NCI-H2081 treated with DMSO at 0.1 percent for 48 hours (cell line): ENCODE measurements at places on chromosomes 13 and 19.

DNA sequence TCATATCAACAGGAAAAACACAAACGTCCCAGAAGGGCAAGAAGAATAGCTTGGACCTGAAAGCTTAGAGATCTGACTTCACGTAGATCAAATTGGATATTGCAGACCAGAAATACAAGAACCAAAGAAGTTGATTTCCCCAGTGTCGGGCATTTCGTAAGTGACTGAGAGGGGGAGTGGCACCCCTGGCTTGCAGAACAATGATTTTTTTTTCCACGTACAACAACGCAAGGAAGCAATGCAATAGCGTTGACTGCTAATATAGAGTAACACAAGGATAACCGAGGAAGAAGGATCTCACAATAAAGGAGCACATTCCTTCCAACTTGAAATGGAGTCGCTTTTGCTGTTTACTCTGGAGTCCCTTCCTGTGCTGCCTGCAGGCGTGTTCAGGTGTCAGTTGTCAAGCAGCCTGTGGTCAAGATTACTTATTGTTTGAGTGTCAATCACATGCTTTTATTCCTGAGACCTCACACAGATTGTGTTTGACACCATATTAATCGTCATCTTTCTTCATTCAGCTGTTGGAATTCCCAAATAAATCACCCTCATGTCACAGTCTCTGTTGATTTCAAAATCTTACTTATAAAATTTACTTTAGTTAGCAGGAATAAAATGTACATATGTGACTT is 139.4 kb downstream of the FREM2 start:
- DNase-seq, result no peak

DNA sequence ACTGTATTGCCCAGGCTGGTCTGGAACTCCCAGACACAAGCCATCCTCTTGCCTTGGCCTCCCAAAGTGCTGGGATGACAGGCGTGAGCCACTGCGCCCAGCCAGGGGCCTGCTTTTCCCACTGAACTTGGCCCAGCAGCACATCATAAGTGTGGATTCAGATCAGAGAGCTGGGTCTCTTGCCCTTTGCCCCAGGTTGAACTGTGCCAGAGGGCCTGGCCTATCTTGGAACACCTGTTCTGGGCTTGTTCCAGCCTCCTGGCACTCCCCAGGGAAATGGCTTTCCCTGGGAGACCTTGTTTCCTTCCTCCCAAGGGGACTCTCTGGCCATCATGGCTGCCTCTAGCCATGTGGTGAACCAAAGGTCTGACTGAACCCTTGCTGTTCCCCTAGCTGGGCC is 3.4 kb downstream of the CC2D1A start:
- no peak for DNase-seq

GRCh38 chr19:22882797-22883196 is 50.7 kb downstream of the ZNF723 start:
- no peak for DNase-seq

GRCh38 chr19:10661946-10662345 is 7.8 kb downstream of the ILF3 start:
- DNase-seq, result no peak

DNA sequence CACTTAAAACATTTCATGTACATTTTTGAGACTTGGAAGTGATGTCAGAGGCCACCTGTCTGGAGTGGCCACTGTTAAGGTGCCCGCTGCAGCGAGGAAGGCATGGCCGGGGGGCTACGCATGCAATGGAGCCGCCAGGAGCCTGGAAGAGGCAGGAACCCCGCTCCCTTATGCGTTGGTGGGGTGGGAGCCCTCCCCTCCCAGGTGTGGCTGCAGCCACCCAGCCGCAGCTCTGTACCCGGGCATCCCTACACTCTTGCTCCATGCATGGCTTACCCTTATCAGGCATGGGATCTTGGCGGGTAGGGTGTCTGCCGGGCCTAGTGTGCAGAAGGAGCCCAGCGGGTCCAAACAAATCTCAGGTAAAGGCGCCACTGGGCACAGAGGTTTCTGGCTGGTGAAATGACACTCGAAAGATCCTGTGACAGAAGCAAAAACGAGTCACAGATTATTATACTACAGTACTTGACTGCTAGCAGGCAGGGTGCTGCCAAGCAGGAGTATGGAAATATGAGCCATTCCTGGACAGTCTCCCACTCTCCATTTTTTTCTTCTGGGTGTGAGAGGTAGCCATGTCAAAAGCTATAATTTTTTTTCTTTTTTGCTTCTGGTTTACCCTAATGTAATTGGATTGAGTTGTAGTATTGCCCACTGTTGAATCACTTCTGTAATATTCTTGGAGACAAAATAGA is 1606.3 kb upstream of the MIR17HG start:
- DNase-seq, result no peak

DNA sequence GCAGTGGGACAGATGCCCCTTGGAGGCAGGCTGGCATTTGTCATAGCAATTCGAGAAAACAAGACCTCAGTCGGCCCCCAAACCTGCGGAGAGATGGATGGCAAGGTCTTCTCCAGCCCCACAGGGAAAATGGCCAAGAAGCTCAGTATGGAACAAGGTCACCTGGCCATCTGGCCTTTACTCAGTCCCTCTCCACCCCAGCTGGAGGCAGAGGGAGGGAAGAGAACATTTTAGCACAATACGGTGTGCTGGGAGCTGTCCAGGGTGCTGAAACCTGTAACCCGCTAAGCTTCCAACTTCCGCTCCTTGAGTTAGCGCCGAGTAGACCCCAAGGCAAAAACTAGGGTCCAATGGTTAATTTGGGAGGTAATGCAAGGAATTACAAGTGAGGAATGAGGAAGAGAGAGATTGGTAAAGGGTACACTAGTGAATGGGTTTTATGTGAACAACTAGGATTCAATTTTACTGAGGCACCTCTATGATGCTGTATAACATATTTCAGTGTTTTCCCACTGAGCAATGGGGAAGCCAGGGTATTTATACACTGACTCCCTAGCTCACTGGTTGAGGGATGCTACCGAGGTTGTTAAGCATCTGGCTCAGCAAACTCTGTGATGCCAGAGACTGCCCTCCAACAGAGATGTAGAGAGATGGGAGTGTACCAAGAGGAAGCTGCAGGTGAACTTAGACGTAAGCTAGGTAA is 64.3 kb downstream of the CACNA1A start:
- DNase-seq, result no peak

- DNase-seq, result no peak
These were observed 5.8 kb downstream of the PPFIA3 start for GRCh38 chr19:49125025-49125731.

- no peak for DNase-seq
These were observed 35.4 kb downstream of the ARHGAP35 start for GRCh38 chr19:46896076-46896794.

DNA sequence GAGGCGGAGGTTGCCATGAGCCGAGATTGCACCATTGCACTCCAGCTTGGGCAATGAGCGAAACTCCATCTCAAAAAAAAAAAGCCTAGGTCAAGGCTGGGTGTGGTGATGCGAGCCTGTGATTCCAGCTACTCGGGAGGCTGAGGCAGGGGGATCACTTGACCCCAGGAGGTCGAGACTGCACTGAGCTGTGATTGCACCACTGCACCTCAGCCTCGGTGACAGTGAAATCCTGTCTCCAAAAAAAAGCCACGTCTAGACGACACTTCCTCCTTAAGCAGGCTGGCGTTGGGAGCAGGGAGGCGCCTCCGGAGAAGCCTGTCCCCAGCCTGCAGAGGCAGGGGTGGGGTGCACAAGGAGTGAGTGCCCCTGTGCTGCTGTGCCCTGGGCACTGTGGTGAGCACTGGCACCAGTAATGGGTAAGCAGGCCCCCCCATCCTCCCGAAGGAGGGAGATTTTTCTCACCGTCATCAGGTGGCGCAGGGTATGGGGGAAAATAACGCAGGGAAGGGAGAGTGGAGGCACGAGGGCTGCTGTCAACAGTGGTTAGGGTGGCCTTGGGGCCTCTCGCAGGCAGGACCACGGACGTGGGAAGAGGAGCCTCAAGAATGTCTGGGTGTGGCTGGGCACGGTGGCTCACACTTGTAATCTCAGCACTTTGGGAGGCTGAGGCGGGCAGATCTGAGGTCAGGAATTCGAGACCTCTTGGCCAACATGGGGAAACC is 706 bp downstream of the P2RY11 start:
- DNase-seq, result no peak

DNA sequence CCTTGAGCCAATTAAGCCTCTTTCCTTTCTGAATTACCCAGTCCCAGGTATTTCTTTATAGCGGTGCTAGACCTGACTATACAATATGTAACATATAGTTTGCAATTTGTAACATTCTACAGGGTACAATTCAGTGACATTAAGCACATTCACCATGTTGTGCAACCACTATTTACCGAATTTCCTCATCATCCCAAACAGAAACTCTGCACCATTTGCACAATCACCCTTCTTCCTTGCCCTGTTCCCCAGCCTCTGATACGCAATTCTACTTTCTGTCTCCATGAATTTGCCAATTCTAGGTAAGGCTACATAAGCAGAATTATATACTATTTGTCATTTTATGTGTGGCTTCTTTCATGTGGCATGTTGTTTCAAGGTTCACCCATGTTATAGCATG is 13.7 kb upstream of the SIGLEC10 start:
- no peak for DNase-seq
